Glutamatergic neuron (in vitro differentiated cells): ENCODE measurements at places on chromosomes 12 and 14. TPM values are rescaled to one million over a fixed set of nuclear protein-coding genes. Genes with fewer than 3 reads are reported as not detected.

Gene RTN1
- total RNA-seq, result 518 TPM

Gene PCK2
- 99.9 TPM for total RNA-seq

Gene MYF5
- total RNA-seq, result not detected

Gene TEDC1
- 13.8 TPM for total RNA-seq

Gene OR6C4
- total RNA-seq, result not detected
